Osteoblast (primary cell): ENCODE measurements at places on chromosomes 5 and 9. TPM values are rescaled to one million over a fixed set of nuclear protein-coding genes. Genes with fewer than 3 reads are reported as not detected.

Gene XRCC4
- 6.8 and 8.0 TPM in 2 replicates for total RNA-seq

Gene FCN2
- not detected in 2 replicates for total RNA-seq

Gene PCDHGA2
- total RNA-seq = 2.7 and 2.9 TPM in 2 replicates

Gene PCDHGC5
- total RNA-seq = 3.6 and 5.3 TPM in 2 replicates

Gene KIF27
- total RNA-seq = 6.2 TPM in 2 replicates

Gene TMEM174
- total RNA-seq = not detected in 2 replicates

Gene N4BP3
- total RNA-seq = under 0.01 TPM in 2 replicates

Gene CCL27
- 0.36 TPM in 1 of 2 replicates, not detected in the other for total RNA-seq

Gene FANCG
- total RNA-seq = 10.9 and 11.5 TPM in 2 replicates

Gene C1QTNF2
- under 0.01 TPM in 1 of 2 replicates, not detected in the other for total RNA-seq

Gene PPP3R2
- total RNA-seq = not detected in 2 replicates
